ENCODE measurements at places on chromosomes 11 and 22. TPM values are rescaled to one million over a fixed set of nuclear protein-coding genes. Genes with fewer than 3 reads are reported as not detected.

SYT13 gene
- 5.9 TPM for total RNA-seq

TOLLIP gene
- total RNA-seq = 51.9 TPM

C11orf86 gene
- not detected for total RNA-seq

LRP5 gene
- 54.7 TPM for total RNA-seq

PEX16 gene
- total RNA-seq = 10.9 TPM

RFPL1 gene
- not detected for total RNA-seq

FADS2 gene
- total RNA-seq = 25.7 TPM

NUMA1 gene
- total RNA-seq = 82.5 TPM

P2RY6 gene
- 2.2 TPM for total RNA-seq

HEPHL1 gene
- not detected for total RNA-seq

DNA sequence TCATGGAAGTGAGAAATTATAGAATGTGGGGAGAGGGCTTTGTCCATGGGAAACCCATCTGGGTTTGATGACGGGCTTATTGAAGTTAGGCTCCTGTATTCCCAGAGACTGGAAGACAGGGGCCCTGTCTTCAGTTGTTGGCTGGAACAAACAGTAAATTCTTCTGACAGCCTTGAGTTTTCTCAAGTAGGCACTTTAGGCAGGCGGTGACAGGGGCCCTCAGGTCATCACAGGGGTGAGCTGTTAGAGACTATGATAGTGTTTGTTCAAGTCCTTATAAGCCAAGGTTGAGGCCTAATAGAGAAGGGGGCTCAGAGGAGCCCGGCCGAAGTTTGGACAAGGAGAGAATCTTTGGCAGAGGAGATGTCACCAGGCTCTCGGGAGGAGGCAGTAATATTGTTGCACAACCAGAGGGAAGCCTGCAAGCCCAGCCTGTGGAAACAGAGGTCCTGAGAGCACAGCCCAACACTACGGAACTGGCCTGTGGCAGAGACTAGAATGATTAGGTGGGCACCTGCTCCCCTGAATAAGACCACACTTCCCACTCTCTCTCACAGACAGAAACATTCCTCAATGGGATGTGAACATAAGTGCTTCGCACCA, 20.2 kb upstream of the IL17RA start:
- DNase-seq = no peak

DNA sequence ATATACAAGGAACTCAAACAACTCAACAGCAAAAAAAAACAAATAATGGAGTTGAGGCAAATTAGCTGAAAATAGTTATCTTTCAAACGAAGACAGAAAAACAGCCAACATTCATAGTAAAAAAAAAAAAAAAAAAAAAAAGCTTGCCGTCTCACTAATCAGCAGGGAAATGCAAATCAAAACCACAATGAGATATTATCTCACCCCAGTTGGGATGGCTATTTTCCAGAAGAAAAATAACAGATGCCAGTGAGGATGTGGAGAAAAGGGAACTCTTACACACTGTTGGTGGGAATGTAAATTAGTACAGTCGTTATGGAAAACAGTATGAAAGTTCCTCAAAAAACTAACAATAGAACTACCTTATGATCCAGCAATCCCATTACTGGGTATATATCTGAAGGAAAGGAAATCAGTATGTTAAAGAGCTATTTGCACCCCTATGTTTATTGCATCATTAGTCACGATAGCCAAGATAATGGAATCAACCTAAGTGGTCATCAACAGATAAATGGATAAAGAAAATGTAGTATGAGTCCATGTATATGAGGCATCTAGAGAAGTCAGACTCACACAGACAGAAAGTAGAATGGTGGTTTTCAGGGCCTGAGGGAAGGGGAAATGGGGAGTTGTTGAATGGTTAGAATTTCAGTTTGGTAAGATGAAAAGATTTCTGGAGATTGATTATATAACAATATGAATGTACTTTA, 56.0 kb downstream of the USP35 start:
- DNase-seq = no peak

DNA sequence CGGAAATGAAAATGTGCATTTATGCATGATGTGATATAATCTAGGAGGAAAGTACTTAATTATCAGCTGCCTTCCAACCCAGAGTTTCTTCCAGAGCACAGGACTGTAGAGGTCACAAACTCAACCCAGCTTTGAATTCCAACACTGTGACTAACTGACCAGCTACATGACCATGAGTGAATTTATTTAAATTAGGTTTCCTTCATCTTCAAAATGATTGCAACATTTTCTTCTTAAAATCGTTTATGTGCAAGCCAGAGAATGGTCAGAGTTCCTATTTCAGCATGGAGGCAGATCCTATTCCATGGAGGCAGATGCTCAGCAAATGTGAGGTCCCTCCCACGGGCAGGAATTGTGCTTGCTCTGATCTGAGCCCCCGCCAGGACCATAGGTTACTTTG, 42.4 kb downstream of the OSBP start:
- DNase-seq = no peak

GRCh38 chr11:57745206-57745605, 3.9 kb downstream of the SELENOH start:
- DNase-seq = no peak

- no peak for DNase-seq
Observed at GRCh38 chr11:132866783-132867545, 665.3 kb downstream of the OPCML start.

- DNase-seq = no peak
Observed at GRCh38 chr22:23752090-23752691, 1.3 kb upstream of the ZNF70 start.

- DNase-seq = no peak
Observed at GRCh38 chr11:60809249-60809648, 24.1 kb downstream of the MS4A10 start.

- no peak for DNase-seq
Observed at GRCh38 chr22:40407831-40408717, 37.7 kb downstream of the SGSM3 start.

- no peak for DNase-seq
Observed at GRCh38 chr11:83122050-83122449, 34.9 kb upstream of the PCF11 start.

GRCh38 chr11:19436932-19437331, 196.2 kb upstream of the E2F8 start:
- no peak for DNase-seq

DNA sequence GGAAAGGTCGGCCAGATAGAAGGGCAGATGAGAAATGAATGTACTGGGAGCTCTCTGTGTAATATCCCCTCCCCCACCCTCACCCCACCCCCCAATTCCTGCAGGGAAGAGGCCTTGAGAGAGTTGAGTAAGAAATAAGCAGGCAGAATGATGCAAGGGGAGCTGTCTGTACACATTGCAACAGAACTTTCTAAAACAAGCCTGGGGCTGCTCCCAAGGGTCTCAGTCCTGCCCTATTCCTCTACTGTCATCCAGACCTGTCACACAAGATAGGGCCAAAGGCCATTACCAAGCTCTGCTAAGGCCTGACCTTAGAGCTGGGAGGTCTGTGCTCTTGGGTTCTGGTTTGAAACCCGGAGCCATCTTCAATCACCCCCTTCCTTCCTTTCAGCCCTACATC, 5.7 kb upstream of the DGAT2 start:
- no peak for DNase-seq

GRCh38 chr11:14308897-14309387, 50.0 kb downstream of the RRAS2 start:
- DNase-seq = no peak

DNA sequence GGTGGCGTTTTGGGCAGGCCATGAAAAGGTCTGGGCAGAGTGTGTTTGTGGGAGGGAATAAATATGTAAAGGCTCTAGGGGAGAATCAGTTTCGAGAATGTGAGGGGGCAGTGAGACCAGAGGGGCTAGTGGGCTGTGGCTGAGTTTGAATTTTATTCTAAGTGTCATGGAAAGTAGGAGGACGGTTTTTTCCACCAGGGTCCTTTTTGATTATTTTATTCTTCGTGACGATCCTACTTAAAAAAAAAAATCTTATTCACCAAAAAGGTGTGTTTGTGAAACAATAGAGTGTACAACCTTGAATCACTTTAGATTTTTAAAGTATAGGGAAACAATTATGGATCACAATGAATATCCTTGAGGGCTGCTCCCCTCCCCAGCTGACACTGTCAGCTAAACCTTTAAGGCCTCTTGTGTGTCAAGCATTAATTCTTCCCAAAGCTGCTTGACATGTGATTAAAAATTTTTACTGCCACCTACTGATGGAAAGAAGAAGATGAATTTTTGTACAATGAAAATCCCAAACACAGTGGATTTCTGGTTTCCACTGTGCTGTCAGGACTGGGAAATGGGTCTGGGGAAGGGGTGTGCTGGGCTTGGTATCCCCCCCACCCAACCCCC, 107.5 kb upstream of the OR4B1 start:
- DNase-seq = no peak

DNA sequence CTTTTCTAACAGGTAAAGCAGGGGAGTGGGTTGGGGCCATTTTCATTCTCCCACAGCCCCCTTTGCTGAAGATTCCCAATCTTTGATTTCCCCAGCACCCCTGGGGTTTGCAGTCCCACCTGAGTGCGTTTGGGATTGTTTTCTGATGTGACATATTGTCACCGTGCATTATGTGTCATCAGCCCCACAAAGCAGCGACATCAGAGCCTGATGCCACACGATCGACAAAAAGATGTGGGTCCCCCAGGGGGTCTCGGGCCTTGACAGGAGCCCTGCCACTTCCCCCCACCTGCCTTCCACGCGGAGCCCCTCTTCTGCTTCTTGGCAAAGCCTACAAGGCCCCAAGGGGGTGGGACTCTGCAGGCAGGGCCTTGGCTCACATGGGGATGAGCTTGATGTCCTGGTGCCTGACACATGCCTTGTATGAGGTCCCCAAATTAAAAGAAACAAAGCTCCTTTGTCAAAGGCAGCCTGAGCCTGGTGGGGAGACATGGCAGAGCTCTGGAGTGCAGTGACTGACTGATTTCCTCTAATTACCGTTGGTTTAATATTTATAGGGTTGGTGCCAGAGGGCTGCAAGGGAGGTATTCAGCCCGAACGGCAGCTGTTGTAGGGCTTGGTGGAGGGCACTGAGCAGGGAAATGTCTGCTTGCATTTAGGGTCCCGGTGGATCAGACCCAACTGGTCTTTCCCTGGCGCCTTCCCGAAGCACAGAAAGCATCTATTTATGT, 149.2 kb downstream of the MIAT start:
- DNase-seq = no peak

GRCh38 chr11:69682221-69682620, 7.1 kb upstream of the LTO1 start:
- no peak for DNase-seq

GRCh38 chr22:27274770-27275449, 526.6 kb downstream of the MN1 start:
- no peak for DNase-seq

- no peak for DNase-seq
Observed at GRCh38 chr22:25039754-25040153, 87.2 kb downstream of the KIAA1671 start.

DNA sequence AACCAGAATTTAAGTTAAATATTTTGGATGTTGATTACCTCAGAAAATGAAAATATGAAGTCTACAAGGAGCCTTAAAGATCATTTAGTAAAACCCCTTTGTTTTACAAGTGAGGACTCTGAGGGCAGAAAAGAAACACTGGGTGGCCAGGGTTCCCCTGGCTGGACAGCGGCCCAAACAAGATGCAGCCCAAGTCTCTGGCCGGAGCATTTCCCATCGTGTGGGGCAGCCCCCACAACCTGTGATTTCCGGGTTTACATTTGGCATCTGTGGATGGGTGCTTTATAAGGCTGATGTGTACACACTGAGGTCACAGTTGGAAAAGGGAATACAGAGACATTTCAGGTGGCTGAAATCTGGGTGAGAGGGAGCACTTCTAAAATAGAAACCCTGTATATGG, 28.8 kb upstream of the B3GAT1 start:
- DNase-seq = no peak

DNA sequence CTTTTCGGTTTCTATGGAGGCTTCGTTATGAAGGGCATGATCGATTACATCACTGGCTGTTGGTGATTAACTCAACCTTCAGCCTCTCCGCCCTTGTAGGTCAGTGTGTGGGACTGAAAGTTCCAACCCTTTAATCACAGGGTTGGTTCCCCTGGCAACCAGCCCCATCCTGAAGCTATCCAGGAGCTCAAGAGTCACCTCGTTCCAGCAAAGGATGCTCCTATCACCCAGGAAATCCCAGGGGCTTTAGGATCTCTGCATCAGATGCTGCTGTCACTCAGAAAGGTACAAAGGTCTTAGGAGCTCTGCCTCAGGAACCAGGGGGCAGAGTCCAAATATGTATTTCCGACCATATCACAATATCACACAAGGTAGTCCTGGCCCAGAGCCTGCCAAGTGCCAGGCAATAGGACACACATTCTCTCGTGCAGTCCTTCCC, 123.5 kb upstream of the PARVA start:
- DNase-seq = no peak

GRCh38 chr11:9462806-9463537, 2.2 kb downstream of the ZNF143 start:
- DNase-seq = no peak

DNA sequence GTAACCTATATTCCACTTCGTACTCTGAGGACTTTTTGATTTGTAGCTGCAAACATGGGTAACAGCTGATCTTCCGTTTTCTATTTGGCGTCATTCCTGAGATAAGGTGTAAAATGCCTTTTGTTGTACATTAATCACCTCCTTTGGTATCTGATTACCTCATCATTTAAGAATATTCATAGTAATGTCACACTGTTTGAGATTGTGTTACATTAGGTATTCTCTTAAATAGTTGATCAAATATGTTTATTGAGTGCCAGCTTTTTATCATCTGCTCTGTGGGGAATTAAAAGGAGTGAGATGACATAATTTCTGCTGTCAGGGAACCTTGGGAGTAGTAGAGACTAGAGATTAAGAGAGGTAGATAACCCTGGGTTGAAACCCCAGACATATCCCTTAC, 5.9 kb downstream of the NCAM1 start:
- DNase-seq = no peak

DNA sequence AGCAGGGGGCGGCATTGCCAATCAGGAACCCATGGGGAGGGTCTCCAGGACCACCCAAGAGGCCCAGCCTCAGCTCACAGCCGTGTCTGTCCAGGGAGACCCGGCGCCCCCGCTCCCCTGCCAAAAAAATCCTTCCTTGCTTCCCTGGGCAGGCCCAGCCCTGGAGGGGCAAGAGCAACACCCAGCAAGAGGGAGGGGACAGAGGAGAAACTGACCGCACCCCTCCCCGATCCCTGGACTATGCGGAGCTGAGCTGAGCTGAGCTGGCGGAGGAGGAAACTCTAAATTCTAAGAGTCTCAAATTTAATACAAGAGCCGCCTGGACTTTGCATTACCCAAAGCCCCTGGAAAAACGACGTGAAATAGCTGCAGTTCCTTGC, 52.0 kb upstream of the SHISAL1 start:
- DNase-seq = peak; percentile 34

DNA sequence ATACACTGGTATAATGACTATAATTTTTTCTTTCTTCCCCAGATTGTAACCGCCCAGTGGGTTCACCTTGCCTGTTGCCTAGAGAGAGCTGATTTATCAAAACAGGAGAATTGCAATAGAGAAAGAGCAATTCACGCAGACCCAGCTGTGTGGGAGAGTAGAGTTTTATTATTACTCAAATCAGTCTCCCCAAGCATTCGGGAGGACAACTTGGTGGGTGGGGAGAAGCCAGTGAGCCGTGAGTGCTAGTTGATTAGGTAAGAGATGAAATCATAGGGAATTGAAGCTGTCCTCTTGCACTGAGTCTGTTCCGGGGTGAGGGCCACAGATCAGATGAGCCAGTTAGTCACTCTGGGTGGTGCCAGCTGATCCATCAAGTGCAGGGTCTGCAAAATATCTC, 73.2 kb downstream of the SLC35F2 start:
- DNase-seq = no peak

GRCh38 chr11:114354076-114354475, 46.2 kb downstream of the C11orf71 start:
- DNase-seq = no peak
